ENCODE measurements at places on chromosomes 2 and 18.

GRCh38 chr2:20400787-20401488, 45.9 kb upstream of the RHOB start:
- DNase-seq, result no peak

DNA sequence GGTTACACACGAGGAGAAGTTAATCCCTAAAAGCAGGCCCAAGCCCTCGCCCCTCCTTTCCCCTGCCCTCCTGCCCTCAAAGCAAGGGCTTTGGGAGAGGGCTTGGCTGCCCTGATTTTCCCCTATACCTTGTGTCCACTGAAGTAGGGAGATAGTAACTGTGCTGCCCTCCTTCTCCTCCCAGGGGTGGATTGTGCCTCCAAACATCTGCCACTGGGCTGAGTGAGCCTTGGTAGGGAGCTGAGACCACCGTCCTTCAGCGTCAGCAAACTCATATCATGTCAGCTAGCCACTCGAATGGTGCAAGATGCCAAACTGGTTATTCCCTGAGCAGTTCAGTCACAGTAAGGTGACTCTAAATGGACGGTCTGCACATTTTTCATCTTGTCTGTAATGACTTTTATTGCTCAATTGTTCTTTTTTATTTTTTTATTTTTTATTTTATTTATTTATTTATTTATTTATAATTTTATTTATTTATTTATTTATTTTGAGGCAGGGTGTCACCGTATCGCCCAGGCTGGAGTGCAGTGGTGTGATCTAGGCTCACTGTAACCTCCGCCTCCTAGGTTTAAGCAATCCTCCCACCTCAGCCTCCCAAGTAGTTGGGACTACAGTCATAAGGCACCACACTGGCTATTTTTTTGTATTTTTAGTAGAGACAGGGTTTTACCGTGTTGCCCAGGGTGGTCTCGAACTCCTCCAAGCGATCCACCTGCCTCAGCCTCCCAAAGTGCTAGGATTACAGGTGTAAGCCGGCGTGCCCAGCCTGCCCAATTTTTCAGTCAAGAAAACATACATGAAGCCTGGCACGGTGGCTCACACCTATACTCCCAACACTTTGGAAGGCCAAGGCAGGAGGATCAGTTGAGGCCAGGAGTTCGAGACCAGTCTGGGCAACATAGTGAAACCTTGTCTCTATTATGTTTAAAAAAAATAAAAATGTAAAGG, 8.7 kb downstream of the PCBP1 start:
- no peak for DNase-seq

DNA sequence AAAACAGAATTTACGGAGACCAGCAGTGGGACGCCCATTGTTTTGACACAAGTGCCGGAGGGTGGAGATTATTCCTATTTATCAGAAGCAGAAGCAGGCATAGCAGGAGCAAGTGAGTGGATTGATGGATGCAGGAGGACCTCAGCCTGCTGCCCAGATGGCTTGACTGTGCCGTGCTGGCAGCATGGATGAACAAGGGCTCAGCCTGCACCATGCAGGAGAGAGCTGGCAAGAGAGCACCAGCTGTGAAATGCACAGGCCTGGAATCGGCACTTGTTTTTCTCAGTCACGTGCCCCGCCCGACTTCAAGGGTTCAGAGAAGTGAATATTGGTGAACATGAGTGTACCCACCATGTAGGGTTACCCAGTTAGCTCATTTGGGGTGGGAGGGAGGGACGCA, 4.0 kb downstream of the IL1R2 start:
- no peak for DNase-seq

- no peak for DNase-seq
Observed at GRCh38 chr2:216189410-216189809, 80.3 kb downstream of the XRCC5 start.

DNA sequence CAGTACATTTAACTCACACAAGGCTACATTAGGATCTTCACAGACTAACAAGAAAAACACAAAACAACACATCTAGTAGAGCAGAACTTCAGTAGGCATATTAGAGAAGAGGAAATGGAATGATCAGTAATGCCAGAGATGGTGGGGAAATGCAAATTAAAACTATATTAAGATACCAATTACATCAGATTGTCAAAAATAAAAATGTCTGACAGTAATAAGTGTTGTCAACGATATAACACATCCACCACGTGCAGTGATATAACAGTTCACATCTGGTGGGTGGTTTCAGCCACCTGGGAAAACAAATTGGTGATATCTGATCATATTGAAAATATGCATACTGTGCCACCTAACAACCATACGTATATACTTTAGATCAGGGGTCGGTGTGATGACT, 59.9 kb downstream of the GALNT1 start:
- no peak for DNase-seq

GRCh38 chr2:85988175-85988913, 99.6 kb upstream of the ST3GAL5 start:
- DNase-seq, result no peak

- DNase-seq, result no peak
Observed at GRCh38 chr2:241652142-241652541, 14.6 kb downstream of the ATG4B start.

DNA sequence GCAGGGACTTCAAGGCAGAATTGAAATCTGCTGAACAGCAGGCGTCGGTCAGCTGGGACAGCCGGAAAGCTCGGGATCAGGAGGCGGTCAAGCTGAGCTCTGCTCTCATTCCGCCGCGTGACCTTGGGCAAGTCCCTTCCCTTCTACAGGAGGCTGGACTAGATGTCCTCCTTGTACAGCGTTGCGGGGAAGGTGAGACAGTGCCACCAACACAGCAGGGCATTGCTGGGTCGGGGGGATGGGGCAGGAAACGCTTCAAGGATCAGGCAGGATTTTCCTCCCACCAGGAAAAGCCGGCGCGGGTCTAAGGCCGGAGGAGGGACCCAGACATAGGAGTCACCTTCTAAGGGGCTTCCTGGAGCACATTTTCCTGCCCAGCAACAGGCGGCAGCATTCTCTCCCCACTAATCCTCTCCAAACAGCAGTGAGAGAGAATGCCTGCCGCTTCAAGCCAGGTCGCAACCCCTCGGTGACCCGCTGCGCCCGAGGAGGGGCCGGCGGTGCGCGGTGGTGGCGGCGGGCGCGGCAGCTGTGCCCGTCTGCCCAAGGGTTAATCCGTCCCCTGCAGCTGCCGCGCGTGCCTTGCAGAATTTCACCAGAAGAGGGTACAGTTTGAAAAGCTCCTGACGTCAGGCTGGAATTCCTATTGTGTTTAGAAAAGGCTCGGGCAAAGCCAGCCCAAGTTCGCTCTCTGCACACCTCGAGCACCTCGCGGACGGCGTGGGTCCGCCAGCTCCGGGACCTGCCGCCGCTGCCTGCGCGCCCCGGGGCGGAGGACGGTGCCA, at the start of gene KCNF1:
KCNF1 (plus strand) TSS at position 644 of the 785 bp plus-strand sequence. CDS start 493 bp downstream, outside the sequence.
- no peak for DNase-seq

- no peak for DNase-seq
Observed at GRCh38 chr2:36277146-36277808, 78.3 kb upstream of the CRIM1 start.

GRCh38 chr2:38788306-38788705, 10.3 kb downstream of the GEMIN6 start:
- DNase-seq, result no peak

DNA sequence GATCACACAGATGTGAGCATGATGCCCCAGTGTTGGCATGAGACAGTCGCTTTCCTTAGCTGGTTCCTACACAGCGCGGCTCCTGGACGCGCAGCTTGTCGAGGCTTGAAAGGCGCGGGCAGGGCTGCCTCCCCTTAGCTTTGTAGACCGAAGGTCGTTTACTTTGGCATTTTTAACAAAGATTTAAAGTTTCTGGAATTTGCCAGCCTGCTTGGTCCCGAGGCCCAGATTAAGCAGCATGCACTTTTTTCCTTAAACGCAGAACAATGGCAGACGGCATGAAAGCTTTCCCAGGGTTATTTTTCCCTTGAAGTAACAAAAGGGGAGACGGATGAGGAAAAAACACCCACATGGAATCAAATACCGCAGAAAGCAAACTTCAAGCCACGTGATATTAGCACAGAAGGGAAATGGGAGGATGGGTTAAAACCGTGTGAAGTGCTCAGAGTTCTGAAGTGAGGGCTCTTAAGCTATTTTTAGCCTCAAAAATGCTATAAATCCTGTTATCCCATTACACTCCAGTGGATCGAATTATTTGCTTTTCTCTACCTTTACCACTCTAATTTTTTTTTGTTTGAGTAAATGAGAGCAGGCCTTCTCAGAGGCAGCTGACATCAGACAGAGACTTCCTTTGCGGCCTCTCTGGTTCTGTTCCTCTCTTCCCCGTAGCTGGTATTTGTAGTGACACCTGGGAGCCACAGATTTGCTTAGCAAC, 55.7 kb downstream of the NPAS2 start:
- DNase-seq, result no peak

- DNase-seq, result no peak
Observed at GRCh38 chr2:161117506-161117905, 42.7 kb upstream of the TANK start.

DNA sequence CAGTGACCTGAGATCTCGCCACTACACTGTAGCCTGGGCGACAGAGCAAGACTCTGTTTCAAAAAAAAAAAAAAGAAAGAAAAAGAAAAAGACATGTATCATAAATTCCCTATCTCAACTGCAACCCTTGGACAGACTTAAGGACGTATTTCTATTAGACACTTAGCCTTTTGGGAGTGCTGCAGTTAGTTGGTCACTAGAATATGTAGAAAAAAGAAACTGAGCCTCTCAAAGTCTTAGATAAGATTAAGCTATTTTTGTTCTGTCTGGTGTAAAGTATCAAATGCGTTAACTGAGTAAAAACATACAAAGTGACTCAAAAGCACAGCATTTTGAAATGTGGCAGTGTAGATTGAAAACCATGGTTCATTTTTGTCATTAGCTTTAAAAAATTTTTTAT, 7.3 kb downstream of the NBEAL1 start:
- DNase-seq, result no peak

DNA sequence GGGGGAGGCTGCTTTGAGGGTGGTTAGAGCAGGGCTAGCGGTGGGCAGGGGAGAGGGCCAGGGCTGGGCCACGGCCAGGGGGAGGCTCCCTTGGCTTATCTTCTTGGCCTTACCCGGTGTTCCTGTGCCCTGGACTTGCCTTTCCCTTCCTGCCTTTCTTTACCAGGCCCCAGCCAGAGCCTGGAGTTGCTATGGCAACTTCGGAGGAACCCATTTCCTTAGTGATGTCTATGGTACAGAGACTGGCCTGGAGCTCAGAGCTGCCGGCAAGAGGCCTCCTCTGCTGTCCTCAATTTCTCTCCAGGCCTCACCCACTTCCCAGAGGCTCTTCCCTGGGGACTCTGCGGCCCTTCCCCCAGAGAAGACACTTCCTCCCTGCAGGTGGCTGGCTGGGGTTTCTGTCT, 11.5 kb downstream of the SPEG start:
- DNase-seq, result no peak

GRCh38 chr2:231371430-231372054, 24.0 kb upstream of the B3GNT7 start:
- no peak for DNase-seq

DNA sequence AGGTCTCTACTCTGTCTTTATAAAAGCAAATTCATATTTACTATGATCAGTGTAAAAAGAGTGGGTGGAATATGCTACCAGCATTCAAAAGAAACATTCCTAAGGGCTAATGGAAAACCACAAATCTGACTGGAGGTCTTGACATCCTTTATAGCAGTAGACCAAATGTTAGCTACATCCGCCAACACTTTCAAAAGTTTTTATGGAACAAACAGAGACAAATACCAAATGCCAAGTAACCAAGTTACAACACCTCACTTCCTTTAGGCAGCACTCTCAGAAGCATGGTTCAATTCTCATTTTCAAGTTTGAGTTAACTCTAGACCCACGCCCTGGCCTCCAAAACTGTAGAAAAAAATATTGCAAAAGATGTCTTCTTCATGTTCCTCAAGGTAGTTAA, 78.3 kb upstream of the SETBP1 start:
- DNase-seq, result no peak

DNA sequence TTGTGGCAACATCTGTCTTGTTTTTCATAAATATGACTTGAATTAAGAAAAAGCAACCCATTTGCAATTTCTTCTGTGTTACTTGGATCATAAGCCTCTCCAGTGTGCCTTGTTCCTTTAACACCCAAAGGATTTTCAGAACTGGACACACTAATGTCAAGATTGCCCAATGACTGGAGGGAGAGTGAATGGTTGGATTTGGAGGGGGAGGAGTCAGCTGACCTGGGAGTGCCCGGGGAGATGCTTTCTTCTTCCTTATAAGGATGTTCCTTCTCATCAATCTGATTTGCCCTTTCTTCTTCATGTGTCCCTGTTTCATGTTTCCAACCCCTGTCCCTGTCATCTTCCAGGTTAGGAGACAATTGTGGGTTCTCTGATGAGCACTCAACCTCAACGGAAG, 48.8 kb downstream of the ALPK2 start:
- no peak for DNase-seq

- no peak for DNase-seq
Observed at GRCh38 chr2:215728504-215729065, 284.8 kb downstream of the MREG start.

GRCh38 chr18:11279461-11279860, 130.1 kb upstream of the PIEZO2 start:
- no peak for DNase-seq

- DNase-seq, result no peak
Observed at GRCh38 chr2:105261061-105261460, 19.5 kb downstream of the GPR45 start.

DNA sequence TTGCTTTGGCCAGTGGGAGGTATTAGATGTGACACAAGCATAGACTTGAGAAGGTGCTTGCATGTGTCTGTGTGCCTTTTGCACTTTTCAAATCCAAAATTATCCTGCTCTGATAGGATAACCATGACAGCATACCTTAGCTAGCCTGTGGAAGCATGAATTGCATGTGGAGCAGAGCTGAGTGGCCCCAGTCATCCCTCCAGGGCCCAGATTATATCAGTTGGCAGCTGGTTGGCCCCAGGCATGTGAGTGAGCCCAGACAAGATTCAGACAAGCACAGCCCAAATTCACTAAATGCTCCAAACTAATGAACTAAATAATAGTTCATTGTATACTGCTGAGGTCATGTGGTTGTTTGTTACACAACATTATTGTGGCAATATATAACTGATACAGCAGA, 18.8 kb downstream of the TACR1 start:
- no peak for DNase-seq

DNA sequence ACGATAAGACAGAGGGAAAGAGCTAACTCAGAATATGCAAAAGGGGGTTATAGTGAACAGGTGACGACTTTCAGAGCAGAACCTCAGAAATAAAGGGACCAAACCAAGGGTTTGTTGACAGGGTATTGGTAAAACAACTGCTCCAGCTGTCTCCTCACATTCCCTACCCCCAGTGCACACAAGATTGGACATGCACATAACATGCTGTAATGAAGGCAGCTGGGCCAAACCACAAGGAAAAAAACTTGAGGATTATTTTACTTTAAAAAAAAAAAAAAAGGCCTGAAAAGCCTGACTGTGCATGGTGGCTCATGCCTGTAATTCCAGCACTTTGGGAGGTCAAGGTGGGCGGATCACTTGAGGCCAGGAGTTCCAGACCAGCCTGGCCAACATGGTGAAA, 3.5 kb downstream of the RBM43 start:
- no peak for DNase-seq

DNA sequence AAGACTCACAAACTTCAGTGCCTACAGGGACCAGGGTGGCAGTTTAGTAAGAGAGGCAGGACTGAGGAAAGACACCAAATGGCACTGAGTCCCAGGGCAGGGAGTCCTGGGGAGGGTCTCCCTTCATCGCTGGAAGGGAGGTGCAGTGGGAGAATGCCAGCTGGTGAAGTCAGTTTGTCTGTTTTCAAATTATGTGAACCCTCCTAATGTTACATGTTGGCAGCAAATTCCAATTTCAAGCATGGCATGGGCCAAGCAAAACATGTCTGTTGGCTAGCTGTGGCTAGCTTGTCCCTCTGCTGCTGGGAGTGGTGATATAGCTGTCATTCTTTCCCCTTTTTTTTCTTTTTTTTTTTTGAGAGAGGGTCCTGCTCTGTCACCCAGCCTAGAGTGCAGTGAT, 55.9 kb upstream of the HAAO start:
- no peak for DNase-seq
